Tibial nerve (tissue), 4 donors: ENCODE measurements at places on chromosomes 1 and 21.

GRCh38 chr1:18637962-18638834, 7.6 kb downstream of the PAX7 start:
- DNase-seq = no peak

GRCh38 chr1:43243299-43243698, 26.5 kb upstream of the TMEM125 start:
- DNase-seq = no peak

GRCh38 chr1:7250176-7250575, 464.9 kb downstream of the CAMTA1 start:
- DNase-seq = no peak

DNA sequence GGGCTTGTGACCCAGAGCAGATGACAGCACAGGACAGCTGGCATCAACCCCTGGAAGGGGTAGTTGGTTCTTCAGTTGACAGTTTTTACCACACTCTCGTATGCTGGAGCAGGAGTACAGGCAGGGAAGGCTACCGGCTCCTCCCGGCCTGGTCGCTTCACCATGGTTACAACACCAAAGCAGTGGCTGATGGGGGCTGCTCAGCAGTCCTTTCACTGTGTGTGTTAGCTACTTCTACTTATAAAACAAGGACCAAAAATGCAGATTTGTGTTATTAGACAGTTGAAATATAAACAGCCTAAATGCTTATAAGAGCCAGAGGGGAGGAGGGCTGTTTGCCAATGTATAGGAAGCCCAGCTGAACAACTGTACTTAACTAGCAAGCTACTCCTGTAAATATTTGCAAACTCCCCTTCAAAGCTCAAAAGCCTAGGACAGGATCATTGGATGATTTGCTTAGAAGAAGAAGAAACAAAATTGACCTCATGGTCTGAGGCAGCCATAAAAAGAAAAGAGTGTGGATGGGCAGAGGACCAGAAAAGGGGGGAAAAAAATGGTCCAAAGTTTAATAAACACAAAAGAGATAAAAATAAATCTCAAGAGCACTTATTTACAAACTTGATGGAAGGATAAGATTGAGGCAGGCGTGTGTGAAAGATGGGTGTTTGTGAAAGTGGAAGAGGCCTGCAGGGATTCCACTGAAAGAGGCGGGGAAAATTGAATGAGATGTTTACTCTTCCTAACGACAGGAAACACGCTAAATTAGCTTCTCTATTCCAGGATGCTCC, 57.1 kb downstream of the TGFB2 start:
- no peak for DNase-seq

GRCh38 chr1:217095050-217095622, 371.9 kb upstream of the ESRRG start:
- DNase-seq = no peak
